Activated gamma-delta T cell (primary cell): ENCODE measurements at places on chromosomes 6 and 20.

DNA sequence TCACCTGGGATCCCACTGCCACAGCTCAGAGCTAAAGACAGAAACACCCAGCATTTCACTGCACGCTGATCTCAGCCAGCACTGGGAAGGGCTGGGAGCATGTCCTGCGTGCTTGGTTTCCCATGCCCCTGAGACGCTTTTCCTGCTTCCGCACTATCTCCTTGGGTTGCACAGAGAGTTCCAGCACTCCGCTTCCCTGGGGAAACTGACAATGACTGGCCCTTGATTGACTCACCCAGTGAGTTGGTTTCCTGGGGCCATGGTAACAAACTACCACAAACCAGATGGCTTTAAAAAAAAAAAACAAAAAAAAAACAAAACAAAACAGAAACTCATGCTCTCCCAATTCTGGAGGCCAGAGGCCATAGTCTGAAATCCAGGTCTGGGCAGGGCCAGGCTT, 14.8 kb upstream of the MAS1L start:
- DNase-seq, result no peak

- no peak for DNase-seq
Observed at GRCh38 chr6:144675231-144675861, 390.2 kb downstream of the UTRN start.

- no peak for DNase-seq
Observed at GRCh38 chr20:10040070-10040975, 5.5 kb downstream of the ANKEF1 start.

DNA sequence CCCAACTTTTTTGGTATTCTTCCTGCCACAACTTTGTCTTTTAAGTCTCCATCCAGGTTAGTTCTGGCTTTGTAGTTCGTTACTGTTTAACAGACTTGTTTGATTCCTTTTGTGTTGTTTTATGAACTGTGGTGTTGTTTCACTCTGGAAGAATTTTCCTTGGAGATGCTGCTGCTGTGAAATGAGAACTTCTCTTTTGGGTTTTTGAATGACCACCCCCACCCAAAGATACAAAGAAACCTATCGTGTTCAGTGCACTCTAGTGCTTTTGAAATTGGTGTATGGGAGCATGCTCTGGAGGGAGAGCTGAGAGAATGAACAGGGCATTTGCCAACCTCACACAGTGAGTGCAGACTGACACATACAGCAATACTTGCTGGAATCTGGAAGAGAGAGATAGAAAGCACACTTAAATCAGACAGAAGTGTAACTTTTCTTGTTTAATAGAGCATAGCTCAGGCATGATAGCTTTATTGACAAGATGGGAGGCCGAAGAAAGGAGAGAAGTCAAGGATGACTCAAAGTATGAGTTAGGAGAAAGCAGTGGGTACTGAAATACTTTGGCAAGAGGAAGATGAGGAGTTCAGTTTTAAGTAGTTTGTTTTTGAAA, 293.1 kb downstream of the SOX4 start:
- DNase-seq, result no peak

- DNase-seq, result no peak
Observed at GRCh38 chr20:20092827-20093226, 40.5 kb downstream of the CFAP61 start.

DNA sequence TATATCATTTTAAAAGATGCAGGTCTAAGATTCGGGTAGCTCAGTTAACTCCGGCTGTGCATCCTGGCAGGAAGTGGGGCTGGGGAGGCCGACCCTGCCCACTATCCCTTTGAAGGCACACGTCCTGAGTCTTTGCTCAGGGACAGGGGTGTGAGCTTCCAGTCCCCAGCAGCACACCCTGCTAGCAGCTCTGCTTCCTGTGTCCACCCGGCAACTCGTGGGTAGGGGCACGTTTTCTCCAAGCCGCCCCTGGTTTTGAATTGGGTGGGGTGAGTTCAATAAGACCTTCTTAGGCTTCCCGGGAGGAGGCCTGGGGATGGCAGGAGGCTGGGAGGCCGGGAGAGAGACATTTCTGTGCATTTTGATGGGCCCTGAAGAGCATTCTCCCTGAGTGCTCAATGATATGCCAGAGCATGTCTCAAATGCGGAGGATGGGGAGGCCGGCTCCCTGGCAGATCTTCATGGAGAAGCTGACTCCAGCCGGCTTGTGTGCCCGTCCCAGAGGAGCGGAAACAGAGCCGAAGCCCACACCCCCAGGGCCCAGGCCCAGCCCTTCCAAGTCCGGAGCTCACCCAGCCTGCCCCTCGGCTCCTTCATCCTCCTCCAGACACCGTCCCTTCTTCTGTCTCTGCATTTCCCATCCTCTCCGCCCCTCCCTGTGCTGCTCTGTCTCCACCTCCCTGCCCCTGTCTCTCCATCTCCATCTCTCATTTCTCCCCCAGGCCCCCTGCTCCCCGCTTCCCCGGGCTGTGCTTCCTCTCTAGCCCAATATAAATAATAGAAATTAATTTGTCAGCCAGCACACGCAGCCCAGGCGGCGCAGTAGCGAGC, 36.3 kb upstream of the ZFAND3 start:
- no peak for DNase-seq

DNA sequence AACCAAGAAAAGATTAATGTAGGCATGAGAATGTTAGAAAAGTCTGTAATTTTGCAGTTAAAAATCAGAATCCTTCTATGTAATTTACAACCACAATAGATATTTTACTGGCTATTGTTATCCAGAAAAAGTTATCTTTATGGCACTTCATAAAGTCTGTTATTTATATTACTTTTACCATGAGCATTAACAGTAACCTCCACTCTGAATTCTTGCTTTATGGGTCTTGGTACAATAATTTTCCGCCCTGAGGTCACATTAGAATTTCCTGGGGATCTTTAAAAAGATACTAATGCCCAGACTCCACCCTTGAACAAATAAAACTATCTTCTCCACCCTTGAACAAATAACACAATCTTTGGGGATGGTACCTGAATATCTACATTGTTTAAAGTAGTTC, 9.6 kb downstream of the RSPO3 start:
- no peak for DNase-seq

GRCh38 chr6:17219098-17219497, 62.1 kb upstream of the RBM24 start:
- no peak for DNase-seq

- no peak for DNase-seq
Observed at GRCh38 chr6:19452495-19452894, 384.7 kb upstream of the ID4 start.

GRCh38 chr6:72554761-72555221, 67.1 kb upstream of the KCNQ5 start:
- no peak for DNase-seq

- no peak for DNase-seq
Observed at GRCh38 chr6:150427843-150428242, 59.0 kb downstream of the IYD start.

DNA sequence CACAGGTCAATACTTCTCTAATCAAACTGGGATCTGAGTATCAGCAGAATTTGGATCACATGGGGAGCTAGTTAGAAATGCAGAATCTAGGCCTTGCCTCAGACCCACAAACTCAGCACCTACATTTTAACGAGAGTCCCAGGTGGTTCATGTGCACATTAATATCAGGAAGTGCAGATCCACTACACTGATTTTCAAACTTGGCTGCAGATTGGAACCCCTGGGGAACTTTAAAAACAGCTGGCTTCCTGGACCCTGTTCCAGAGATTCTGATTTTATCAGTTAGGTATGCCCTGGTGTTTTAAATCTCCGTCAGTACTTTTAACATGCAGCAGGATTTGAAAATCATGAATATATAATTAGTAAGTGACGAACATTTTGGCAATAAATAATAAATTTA, 1.9 kb upstream of the CST8 start:
- DNase-seq, result no peak

- DNase-seq, result no peak
Observed at GRCh38 chr20:10448270-10449156, 13.4 kb downstream of the SLX4IP start.

DNA sequence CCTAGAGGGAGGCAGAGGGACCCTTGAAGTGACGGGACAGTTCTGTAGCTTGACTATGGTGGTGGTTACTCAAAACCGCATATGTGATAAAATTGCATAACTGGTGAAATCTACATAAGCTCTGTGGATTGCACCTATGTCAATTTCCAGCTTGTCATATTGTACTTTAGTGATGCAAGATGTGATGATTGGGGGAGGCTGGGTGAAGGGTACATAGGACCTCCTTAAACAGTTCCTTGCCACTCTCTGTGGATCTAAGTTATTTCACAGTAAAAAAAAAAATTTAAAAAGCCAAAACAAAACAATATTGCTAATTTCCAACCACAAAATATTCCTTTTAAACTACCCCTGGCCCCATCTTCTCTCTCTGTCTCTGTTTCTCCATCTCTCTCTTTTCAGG, 472.6 kb upstream of the SULF2 start:
- DNase-seq, result no peak

DNA sequence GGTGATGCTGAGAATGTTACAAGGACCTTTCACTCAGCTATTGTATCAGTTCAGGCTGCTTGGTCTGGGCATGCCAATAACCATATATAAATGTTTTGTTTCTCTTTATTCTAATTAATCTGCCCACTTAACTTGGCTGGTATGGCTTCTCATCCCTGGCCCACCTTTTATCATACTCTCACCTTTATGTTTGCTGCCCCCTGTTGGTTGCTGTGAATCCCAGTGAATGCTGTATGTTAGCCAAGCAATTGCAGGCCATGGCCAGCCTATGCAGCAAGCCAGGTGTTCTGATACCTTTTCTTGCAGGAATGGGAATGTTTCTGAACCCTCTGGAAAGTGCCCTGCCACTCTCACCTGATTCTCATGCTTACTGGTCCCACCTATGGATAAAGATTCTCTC, 54.6 kb downstream of the PCSK2 start:
- no peak for DNase-seq
